ENCODE measurements at places on chromosomes 16 and 17.

- no peak for DNase-seq
Measured at GRCh38 chr17:70205401-70205800, 36.1 kb downstream of the KCNJ2 start.

DNA sequence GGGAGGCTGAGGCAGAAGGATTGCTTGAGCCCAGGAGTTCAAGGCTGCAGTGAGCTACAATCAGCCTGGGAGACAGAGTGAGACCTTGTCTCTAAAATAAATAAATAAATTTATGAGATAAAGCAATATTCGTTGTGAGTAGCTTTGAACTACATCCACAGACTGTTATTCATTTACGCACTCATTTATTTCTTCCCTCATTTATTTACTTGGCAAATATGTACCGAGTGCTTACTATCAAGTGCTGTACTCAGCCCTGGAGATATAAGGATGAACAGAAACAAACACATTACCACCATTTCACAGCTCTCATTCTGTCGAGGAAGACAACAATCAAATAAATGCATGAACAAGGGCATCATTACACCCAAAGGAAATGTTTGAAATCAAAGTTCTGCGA, 24.7 kb upstream of the UMOD start:
- no peak for DNase-seq

DNA sequence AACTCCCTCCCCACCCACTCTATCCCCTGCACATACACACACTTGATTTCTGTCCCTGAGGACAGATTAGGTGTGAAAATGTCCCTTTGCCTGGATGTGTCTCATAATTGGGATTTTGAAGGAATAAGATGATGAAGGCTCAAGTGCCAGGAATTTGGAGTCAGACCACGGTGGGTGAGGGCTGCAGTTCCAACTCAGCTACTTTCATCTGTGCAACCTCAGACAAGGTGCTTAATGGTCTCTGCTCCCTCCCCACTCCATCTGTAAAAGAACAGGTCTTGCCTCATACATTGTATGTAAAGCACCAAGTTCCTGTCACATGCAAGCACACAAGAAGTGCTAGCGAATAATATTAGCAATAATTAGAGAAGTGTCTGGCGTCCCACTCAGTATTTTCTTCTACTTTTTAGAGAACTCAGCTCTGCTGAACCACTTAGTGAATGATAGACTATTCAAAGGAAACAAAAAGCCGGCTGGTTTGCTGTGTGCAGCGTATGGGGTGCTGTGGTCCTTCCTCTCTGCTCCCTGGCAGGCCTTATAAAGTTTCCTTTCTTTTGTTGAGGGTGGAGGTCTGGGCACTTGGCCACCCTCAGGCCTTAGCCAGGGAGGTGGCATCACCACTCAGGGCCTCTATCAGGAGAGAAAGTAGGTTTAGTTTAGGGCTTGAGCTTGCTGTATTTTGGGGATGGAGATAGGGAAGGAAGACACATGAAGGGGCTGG, 6.4 kb downstream of the TBX4 start:
- no peak for DNase-seq

DNA sequence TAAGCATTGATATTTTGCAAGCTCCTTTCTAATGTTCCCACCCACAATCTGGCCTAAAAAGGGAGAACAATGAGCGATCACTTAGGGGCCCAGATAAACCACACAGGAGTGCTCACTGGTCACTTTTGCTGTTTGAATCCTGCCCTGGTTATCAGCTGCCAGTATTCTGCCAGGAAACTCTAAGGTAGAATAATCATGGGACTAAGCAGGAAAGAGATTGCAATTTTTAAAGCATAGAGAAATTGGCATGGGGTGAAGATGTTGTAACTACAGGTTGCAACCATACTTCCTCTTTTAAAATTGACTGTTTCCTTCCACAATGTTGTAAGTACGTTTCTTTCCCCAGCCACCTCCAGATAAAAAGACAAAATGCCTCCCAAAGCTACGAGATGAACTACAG, 251.2 kb upstream of the CDH11 start:
- no peak for DNase-seq

GRCh38 chr16:50038756-50039529, 13.9 kb downstream of the CNEP1R1 start:
- no peak for DNase-seq

GRCh38 chr16:4692460-4693295, 684 bp upstream of the NUDT16L1 start:
- DNase-seq, result peak; percentile 5

DNA sequence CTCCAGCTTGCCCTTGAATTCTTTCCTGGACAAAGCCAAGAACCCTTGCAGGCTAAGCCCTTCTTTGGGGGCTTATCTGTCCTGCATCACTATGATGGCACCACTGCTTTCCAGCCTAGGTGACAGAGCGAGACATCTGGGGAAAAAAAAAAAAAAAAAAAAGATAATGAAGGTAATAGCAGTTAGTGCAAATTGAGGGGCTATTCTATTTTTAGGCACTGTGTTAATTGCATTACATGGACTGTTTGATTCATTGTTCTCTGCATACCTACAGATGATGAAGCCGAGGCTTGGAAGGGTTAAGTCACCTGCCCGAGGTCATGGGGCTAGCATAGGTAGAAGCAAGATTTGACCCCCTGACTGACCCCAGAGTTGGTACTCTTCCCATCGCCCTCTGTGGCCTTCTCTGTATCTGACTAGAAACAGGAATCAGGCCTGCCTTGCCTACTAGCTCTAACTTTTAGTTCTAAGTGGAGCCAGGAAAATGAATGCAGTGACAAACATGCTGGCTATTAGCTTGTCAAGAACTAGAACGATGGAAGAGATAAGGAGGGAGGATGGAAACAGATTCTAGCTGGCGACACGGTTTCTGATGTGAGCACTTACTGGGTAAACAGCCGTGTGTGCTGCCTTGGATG, 312.1 kb downstream of the SNX29 start:
- DNase-seq, result no peak

- no peak for DNase-seq
Measured at GRCh38 chr16:734981-735881, 5.6 kb downstream of the CIAO3 start.

DNA sequence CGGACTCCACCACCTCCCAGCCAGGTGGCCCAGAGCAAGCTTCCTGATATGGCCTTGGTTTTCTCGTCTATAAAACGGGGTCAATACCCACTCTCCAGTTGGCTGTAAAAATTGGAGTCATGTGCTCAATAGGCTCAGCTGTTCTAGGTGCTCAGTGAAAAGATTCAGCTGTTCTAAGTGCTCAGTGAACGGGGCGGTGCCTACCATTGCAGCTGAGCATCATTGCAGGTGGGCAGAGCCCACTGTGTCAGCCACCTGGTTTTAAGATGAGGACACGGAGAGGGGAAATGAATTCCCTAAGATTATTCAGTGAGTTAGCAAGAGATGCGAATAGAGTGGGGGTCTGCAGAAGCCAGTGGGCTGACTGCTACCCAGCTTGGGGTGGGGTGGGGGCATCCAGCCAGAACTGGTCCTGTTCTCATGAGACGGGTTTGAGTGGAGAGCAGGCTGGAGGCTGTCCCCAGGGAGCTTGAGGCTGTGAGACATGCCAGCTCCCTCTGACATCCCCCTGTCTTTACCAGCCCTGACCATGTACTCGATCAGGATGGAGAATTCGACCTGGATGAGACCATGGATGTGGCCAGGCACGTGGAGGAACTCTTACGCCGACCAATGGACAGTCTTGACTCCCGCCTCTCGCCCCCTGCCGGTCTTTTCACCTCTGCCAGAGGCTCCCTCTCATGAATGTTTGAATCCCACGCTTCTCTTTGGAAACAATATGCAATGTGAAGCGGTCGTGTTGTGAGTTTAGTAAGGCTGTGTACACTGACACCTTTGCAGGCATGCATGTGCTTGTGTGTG, 21.9 kb downstream of the STAT5A start:
- no peak for DNase-seq

DNA sequence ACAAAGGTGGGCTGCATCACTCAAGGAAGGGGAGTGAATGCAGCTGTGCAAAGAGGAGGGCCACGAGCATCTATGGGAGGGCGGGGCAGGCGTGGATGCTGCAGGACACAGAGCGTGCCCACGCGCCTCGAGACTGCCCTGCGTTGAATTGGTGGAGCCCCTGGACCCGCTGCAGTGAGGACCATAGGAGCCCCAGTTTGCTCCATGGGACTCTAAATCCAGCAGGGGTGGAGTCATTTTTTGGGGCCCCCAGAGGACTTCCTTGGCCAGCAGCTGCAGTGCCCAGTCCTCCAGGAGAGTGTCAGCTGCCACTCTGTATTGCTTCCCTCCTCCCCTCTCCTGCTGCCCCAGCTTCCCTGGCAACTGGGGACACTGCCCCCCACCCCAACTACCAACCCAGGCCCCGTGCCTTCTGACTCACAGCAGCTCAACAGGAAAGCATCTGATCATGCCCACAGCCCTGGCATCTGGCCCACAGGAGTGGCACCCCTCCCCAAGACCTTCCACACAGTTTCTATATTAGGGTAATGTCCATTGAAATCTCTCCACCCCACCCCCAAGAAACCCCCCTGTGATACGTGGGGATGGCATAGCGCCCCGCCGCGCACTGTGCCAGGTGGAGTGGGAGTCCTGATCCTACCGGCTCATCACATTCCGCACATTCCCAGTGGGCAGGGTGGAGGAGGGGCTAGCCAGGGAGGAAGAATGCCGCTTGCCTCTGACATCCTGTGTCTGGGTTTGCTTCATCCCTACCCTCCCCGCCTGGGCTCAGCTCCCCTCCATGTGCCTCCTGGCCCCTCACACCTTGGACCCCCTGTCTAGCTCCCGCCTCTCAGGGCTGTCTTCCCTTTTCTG, 27.8 kb upstream of the ITGA3 start:
- DNase-seq, result peak; percentile 25

GRCh38 chr17:83079352-83079747, at the start of gene METRNL:
Gene METRNL, plus strand, starts transcription at chr17:83079609. Its CDS starts 207 bp downstream, at chr17:83079816.
- DNase-seq, result peak; percentile 72

Measured in HCEC 1CT (cell line).